ENCODE measurements at places on chromosomes 5 and 9.

DNA sequence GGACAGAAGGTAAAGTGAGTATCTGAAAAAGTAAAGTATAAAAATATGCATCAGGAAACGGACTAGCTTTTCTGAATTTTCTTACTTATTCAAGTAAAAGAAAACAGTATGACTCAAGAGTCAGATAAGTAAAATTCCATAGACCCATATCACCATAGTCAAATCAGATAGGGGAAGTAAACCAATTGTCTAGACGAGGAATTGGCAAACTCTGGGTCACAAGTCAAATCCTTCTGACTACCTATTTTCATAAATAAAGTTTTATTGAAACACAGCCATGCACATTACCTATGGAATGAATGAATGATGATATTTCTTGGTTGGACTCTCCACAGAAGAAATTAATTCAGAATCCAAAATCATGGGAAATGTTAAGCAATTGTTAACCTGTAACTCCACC, 59.1 kb upstream of the TMC1 start:
- DNase-seq, result no peak

GRCh38 chr5:143235423-143235822, 168.1 kb downstream of the NR3C1 start:
- DNase-seq, result no peak

- no peak for DNase-seq
Measured at GRCh38 chr9:79880626-79881025, 308.9 kb downstream of the TLE4 start.

DNA sequence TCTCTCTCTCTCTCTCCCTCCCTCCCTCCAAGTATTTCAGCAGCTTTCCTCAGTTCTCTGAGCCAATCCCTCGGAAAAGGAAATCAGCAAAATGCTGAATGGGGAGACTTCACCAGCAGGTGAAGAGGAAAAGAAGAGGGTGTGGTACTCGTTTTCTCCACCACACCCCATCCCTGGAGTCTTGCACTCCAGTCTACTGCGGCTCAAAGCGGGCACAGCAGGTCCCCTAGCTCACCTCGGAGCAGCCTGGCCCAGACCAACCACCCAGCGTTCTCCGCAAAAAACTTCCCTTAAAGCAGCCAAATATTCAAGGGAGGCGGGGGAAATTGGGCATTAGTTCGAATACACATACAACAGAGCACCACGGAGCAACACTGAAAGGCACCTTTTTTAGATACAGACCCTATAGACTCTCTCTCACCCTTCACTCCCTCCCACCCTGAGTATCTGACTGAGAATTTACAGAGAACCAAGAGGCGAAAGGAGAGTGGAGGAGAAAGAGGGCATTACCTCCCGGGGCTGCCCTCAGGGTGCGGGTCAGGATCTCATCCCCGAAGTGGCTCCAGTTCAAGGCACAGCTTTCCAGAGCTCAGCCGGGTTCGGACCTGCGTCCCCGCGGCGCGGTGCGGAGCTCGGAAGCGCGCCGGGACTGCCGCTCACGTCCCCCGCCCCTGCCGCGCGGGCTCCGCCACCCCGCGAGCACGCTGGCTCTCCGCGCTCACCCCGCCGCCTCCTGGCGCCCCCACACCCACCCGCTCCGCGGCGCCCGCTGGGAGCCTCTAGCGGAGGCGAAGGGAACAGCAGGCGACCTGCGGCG, 1638.5 kb upstream of the C9orf72 start:
- DNase-seq, result peak; percentile 80

- DNase-seq, result no peak
Measured at GRCh38 chr5:75601567-75601966, 9.7 kb upstream of the ANKDD1B start.

DNA sequence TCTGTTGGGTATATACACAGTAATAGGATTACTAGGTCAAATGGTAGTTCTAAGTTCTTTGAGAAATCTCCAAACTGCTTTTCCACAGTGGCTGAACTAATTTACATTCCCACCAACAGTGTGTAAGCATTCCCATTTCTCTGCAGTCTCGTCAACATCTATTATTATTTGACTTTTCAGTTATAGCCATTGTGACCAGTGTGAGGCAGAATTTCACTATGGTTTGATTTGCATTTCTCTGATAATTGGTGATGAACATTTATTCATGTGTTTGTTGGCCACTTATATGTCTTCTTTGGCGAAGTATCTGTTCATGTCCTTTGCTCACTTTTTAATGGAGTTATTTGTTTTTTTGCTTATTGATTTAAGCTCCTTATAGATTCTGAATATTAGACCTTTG, 596.2 kb upstream of the DAB2 start:
- no peak for DNase-seq

DNA sequence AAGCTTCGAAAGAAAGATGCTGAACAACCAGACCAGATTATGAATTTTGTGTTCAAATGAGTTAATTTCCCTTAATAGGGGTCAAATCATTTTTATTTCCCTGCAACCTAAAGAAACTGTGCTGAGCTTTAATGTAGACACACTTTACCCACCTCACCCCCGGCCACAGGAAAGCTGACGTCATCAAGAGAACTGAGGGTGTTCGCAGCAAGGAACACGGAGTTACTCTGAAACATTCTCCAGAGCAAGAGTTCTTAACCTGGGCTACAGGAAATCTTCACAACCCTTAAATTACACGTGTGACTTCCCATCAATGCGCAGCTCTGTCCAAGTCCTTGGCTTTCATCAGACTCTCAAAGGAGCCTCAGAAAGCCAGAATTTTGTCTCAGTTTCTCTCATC, 116.3 kb downstream of the COL23A1 start:
- DNase-seq, result no peak

DNA sequence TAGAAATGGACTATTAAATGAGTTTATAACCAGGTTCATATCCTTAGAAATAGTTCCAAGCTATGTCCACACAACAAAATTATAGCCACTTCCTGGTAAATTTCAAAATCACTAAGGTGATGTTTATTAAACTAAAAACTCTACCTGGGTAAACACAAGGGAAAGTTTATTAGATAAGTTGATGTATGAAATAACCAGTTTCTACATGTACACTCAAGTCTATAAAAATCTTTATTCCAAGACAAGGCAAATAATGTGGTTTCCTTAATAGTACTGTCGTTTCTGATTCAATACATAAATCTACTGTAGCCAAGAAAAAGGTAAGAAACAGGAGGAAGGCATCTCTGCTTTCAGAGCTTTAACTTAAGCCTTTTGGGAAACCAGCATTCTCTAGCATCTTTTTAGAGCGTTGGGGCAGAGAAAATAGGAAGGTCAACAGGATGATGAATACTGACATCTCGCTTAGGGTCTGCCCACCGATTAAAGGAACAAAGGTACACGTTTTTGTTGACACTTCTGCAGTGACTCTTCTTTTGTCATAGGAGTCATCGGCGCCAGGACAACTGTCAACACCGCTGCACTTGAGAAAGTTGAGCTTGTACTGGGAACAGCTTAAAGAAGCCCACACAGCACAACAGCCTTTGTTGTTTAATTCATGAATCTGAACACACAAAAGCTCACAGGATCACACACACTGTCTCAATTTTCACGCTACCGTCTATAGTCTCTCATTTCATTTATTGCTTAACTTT, 513.6 kb downstream of the SLCO4C1 start:
- no peak for DNase-seq

DNA sequence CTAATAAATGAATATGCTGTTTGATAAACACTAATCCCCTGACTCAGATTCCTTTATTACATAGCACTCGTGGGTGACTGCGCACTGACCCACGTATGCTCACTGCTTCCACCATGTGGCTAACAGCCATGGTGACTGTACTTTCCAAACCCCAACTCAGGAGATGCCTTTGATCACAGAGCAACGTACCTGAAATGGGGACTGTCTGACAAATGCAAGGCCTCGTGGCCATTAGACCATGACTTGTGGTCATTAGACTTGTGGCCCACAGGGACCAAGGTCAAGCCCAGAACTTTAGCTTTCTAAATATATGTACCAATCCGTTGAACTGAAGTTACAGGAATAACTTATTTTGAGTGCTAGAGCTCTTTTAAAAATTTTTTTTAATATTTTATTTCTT, 46.6 kb downstream of the CYFIP2 start:
- peak; percentile 56 for DNase-seq

Measured in Calu3 (cell line).